ENCODE measurements at places on chromosomes 2 and 18.

- DNase-seq: no peak
Measured at GRCh38 chr2:152815634-152816257, 97.3 kb downstream of the ARL6IP6 start.

GRCh38 chr18:1541478-1541877 is 636.8 kb downstream of the ADCYAP1 start:
- no peak for DNase-seq

DNA sequence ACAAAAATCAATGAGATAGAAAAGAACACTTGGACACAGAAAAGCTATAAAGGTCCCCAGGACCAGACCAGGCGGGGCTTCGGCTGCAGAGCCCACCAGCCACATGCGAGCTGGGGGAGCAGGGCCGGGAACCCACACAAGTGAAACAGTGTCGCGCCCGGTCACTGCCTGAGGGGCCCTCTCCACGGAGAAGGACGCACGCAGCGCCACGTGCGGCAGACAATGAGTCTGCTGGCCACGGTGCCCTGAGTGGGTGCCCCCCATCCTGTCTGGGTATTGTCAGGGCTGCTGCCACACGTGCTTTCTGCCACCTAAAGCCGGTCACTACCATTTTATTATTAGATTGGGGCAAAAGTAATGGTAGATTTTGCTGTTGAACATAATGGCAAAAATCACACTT is 207.9 kb upstream of the HDAC4 start:
- no peak for DNase-seq

GRCh38 chr2:37553411-37554154 is 117.9 kb downstream of the CDC42EP3 start:
- DNase-seq: no peak

DNA sequence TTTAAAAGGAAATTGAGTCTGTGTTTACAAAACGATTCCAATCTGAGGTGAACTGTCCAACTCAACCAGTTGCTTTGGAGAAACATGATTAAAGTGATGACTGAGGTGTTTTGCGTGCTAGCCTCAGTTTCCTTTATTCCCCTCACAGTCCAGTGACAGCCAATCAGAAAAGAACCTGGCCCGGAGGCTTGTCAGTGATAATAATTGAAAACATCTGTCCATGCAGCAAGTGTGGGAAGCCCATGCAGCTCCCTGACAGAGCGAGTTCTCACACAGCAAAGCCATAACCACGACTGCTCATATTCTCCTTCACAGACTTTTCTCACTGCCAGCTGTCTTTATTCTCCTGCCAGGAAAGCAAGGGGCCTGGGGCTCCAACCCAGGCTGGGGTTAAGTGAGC is 613.4 kb downstream of the ARHGAP15 start:
- no peak for DNase-seq

DNA sequence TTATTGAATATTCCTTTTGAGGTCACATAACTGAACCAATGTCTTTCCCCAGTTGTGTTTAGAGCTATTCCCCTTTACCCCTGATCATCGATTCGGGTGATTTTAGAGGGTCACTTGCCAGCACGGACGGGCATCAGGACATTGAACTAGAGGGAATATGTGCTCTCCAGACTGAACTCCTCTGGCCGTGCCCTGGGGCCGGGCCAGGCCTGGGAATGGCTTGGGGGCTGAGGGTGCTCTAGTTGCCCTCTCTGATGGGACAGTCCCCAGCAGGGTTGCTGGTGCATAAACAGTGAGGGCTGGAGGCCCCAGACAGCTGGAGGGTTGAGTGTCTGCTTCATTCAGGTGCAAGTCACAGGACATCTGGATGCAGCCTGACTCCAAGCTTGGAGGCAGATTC is 90.7 kb downstream of the SMIM21 start:
- DNase-seq: no peak

GRCh38 chr2:217461674-217462073 is 541.1 kb downstream of the TNS1 start:
- no peak for DNase-seq

Data from MG63 (cell line).